ENCODE measurements at places on chromosomes 13 and 19.

- no peak for DNase-seq
Observed at GRCh38 chr19:48806818-48807589, 3.8 kb downstream of the BCAT2 start.

DNA sequence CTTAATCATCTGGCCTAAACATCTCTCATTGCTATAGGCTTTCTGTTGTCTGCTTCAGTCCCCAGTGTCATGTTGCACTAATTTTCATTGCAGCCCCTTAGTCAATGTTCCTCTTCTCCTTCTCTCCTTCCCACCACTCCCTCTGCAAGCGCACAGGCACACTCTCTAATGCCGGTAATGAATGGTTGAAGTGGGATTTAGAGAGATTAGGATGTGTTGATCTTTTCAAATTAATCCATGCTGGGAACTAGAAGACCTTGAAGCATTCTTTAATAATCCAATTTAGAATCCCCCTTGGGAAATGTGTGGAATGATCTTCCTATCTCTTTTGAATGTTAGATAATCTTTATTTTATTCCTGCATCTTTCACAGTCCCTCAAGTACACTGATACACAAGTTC lies 33.2 kb upstream of the NDFIP2 start:
- DNase-seq = no peak

DNA sequence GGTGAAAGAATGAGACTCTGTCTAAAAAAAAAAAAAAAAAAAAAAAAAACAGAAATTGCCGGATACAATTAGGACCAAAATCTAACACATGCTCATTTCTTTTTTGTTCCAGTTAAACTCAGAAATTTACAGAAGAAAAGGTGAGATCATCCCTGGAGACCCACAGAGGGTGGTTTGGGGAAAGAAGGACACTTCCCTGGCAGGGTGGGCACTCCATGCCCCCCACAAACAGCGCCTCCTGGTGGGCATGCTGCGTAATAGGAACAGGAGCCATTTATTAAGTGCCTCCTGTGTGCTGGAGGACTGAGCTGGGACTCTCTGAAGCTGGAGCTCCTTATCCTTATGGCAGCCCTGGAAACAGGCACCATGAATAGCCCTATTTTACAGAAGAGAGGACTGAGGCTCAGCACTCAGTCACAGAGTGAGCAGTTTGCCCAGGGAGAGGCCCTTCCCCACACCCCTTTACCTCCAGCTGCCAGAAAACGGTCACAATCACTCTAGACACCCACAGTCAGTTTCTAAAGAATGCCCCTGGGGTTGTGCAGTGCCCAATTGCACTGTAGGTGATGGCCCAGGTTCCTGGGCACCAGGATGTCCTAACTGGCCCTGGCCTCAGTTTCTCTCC lies 10.1 kb downstream of the C19orf38 start:
- DNase-seq = no peak

- DNase-seq = no peak
Observed at GRCh38 chr19:31545777-31546176, 196.5 kb upstream of the TSHZ3 start.

DNA sequence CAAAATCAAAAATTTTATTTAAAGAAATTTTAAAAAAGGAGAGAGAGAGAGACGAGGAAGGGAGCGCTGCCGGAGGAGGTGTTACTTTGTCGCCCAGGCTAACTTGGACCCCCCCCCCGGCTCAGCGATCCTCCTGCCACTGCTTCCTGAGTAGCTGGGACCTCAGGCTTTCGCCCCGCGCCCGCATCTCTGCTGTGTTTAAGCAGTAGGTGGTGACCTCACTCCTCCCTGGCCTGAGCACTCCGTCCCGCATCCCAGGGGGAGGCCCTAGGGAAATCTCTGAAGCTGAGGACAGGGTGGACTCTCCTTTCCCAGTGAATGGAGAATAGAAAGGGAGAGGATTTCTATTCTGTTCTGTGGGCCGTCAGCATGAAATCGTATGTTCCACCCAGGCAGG lies 485 bp upstream of the ZNF845 start:
- no peak for DNase-seq

DNA sequence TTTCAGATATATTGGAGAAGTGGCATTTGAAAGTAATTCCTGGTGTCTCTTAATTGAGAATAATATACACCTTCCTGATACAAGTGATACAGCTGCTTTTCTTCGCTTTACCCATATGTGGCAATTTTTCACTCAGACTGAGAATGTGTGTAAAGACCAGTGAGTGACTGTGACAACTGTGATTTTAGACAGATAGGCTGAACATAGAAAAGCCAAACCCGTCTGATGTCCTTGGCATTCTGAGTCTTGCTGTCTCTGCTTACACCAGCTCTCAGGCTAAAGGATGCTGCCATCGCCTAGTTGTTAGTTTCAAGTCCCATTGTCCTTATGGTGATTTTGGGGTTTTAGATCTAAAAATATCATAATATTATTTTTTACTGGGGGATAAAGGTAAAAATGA lies 492.6 kb downstream of the RFC3 start:
- no peak for DNase-seq

- DNase-seq = no peak
Observed at GRCh38 chr13:28321756-28322155, 173.2 kb downstream of the FLT1 start.

GRCh38 chr19:2461751-2462634 lies 5.2 kb upstream of the LMNB2 start:
- DNase-seq = peak; percentile 74

- peak; percentile 60 for DNase-seq
Observed at GRCh38 chr19:46478356-46478986, 7.1 kb upstream of the PNMA8A start.

Measured in kidney tubule cell (primary cell).